Activated T-helper 9 cell treated with anti-CD3 and anti-CD28 coated beads, Interleukin-2, amount 50 U/mL, for 16 hours (primary cell): ENCODE measurements at places on chromosomes 1 and 21.

- DNase-seq: no peak
These were observed 20.7 kb upstream of the GJA5 start for GRCh38 chr1:147781056-147781471.

- DNase-seq: no peak
These were observed 48.1 kb downstream of the MATN1 start for GRCh38 chr1:30675289-30675688.

- DNase-seq: no peak
These were observed 3.2 kb upstream of the NPL start for GRCh38 chr1:182786223-182786994.

DNA sequence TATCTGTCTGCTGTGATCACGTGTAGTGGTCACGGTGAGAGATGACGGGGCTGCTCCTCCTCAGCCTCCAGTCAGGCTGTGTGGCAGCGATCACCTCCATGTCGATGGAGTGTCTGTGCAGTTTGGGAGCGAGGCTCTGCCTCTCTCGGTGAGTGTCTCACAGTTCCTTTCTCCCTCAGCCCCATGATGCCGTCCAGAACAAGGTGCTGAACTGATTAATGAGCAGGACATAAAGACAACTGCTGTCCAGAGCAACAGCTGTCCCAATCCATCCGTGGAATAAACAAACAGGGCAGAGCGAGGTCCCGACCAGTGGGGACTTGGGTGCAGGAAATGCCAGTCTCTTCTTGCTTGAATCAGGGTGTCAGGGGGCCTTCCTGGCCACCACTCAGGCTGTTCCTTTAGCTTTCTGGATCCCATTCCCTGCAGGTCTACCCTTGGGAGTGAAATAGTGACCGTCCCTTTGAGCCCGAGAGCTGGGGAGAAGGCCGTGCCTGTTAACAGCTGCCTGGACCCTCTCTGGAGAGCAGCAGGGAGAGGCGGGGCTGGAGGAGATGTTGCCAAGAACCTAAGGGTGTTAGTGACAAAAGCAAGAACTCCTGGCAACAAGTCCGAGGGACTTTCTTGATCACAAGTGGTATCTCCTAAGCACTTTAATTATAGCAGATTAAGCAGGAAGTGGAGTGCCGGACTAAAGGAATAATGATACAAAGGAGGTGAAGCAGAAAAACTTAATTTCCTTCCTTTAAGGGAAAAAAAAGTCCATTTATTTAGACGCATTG lies 443.9 kb downstream of the KIF26B start:
- no peak for DNase-seq

DNA sequence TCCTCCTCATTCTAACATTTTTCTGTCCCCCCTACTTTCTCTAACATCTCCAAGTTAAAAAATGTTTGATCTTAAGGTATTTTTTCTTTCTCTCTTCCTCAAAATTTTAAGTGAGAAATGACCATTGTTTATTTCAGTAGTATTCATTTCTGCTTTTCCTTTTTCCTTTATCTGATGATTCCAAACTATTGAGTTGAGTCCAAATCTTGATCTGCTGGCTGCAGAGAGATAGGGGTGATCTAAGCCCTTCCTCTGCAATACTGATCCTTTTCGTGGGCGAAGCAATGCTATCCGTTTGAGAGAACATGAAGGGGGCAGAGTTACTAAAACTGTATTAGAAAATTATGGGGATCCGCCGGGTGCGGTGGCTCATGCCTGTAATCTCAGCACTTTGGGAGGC lies 516 bp upstream of the NMNAT2 start:
- no peak for DNase-seq

- no peak for DNase-seq
These were observed 8.3 kb upstream of the LGALS8 start for GRCh38 chr1:236515443-236515958.

GRCh38 chr1:116323491-116323890 lies 49.6 kb upstream of the ATP1A1 start:
- no peak for DNase-seq

DNA sequence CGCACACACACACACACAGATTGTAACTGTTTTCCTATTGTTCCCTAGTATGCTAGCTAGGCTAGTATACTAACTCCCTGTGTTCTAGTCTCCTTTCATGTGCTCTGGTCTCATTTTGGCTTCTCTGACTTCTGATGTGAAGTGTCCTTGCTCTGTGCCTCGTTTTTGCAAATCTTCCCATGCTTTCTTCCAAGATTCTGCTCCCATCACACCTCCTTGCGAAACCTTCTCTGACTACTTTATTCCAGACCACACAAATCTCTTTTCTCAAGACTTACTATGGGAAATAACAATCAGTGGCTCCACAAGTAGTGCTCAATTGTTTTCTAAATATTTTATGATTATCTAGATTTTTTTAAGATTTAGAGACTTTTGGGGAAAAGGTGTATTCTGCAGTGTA lies 10.3 kb downstream of the PRRX1 start:
- DNase-seq: no peak

DNA sequence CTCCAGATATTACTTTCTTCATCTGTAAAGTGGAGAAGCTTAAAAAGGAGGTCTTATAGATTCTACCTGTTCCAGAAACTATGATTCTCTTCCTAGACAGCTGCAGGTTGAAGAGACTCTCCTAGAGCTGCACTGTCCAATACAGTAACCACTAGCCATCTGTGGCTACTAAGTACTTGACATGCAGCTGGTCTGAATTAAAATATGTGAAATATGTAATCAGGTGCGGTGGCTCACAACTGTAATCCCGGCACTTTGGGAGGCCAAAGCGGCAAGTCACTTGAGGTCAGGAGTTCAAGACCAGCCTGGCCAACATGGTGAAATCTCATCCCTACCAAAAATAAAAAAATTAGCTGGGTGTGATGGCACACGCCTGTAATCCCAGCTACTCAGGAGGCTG lies 15.8 kb downstream of the APP start:
- DNase-seq: no peak

- DNase-seq: no peak
These were observed 21.9 kb downstream of the GPR52 start for GRCh38 chr1:174469687-174470086.

DNA sequence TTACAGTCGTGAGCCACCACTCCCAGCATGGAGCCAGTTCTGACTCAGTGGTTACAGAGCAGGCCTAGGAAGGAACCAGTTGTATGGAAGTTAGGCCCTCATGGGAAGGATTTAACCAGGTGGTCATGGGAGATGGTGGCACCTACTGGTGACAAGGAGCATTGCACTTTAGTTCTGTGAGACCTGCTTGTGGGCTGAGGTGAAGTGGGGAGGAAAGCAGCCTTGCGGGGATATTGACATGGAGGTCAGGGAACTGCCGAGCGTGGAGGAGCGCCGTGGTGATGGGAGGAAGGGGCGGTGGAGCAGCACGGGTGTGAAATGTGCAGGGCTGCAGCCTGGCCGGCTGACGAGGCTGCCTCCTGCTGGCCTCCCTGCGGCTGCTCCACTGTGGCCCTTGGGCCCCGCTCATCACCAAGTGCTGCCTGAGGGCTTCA lies 100.4 kb downstream of the GALNT2 start:
- peak; percentile 2 for DNase-seq

- no peak for DNase-seq
These were observed 12.4 kb downstream of the TFF3 start for GRCh38 chr21:42302794-42303193.

GRCh38 chr1:57222307-57222706 lies 201.6 kb downstream of the DAB1 start:
- DNase-seq: no peak

DNA sequence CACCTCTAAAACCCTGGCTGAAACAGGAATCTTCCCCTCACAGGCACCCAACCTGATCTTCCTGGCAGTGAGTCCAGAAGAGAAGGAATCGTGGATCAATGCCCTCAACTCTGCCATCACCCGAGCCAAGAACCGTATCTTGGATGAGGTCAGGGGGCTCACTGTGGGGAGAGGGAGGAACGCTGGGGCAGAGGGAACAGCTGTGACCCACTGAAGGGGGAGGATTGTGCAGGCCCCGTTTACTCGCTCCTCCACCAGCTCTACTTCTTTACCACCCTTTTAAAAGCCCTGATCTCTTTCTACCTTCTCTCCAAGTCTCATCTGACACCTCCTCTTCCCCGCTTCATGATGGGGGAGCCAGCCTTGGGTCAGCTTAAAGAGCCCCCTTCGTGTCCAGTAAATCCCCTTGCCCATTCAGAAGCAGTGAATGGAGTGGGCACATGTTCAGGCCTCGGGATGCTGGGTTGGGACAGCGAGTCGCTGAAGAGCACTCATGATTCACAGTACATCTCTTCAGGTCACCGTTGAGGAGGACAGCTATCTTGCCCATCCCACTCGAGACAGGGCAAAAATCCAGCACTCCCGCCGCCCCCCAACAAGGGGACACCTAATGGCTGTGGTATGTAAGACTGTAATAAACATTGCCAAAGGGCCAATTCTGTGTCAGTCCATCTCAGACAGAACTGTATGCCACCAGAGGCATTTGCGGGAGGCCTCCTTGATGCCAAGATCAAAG lies 7.3 kb downstream of the PLEKHO1 start:
- no peak for DNase-seq

DNA sequence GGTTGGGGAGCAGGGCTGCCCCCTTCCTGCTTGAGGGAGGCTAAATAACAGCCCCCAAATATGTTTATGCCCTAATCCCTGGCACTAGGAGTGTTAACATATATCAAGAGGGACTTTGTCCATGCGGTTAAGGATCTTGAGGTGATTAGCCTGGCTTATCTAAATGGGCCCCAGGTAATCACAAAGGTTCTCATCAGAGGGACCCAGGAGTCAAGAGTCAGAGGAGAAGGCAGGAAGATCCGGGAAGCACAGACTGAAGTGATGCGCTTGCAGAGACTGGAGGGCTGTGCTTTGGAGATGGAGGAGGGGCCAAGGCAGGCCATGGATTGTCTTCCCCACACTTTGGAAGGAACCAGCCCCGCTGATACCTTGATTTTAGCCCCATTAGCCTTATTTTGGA lies 86.4 kb downstream of the IER5 start:
- no peak for DNase-seq

GRCh38 chr1:200296091-200296661 lies 113.7 kb downstream of the ZNF281 start:
- DNase-seq: no peak

GRCh38 chr1:167899253-167899681 lies 14.7 kb downstream of the ADCY10 start:
- DNase-seq: no peak

GRCh38 chr1:207965392-207966387 lies 54.8 kb upstream of the CD34 start:
- no peak for DNase-seq

DNA sequence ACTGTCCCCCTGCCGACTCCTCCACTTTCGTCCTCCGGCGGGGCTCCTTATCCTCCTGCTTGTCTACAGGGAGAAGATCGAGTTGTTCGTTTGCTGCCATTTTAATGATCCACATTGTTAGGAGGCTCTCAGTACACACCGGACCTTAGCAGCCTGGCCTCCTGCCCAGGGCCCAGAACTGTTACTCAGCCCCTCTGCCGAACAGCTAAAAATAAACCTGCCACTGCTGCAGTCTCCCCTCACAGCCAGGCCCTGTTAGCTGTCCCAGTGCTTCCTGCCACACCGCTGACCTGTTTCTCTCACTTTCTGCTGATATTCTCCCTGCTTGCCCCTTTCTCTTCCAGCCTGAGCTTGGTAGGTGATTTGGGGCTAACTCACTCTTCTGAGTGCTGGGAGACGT lies 8.3 kb downstream of the MAPKAPK2 start:
- no peak for DNase-seq

- DNase-seq: no peak
These were observed 16.9 kb downstream of the GRHL3 start for GRCh38 chr1:24336075-24336474.

GRCh38 chr1:160758521-160758920 lies 19.5 kb downstream of the SLAMF7 start:
- DNase-seq: no peak

DNA sequence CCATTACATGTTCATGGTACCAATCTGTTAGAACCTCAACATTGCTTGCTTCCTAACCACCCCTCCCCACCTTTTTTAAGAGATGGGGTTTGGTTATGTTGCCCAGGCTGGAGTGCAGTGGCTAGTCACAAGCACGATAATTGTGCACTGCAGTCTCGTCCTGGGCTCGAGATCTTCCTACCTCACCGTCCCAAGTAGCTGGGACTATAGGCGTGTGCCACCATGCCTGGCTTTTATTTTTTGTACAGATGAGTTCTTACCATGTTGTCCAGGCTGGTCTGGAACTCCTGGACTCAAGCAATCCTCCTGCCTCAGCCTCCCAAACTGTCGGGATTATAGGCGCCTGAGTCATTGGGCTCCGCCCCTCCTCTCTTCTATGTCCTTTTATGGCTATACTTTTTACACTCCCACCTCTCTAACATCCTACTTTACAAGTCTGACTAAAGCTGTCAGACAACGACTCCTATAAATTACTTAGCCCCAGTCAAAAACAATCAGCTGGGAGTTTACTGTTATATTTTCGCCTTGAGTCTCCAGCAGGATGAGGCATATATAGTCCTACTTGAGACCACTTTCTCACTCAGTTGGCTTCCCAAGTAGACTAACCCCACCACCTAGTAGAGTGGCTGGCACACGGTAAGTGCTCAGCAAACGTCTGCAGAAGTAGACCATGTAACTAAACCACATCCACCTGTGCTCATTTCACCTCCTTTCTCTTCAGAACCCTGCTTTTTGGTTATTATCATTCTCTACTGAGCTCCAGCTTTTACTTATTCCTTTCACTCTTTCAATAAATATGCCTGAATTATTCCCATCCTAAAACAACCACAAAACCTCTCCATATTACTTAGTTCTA lies 13.8 kb downstream of the ENSA start:
- DNase-seq: no peak

DNA sequence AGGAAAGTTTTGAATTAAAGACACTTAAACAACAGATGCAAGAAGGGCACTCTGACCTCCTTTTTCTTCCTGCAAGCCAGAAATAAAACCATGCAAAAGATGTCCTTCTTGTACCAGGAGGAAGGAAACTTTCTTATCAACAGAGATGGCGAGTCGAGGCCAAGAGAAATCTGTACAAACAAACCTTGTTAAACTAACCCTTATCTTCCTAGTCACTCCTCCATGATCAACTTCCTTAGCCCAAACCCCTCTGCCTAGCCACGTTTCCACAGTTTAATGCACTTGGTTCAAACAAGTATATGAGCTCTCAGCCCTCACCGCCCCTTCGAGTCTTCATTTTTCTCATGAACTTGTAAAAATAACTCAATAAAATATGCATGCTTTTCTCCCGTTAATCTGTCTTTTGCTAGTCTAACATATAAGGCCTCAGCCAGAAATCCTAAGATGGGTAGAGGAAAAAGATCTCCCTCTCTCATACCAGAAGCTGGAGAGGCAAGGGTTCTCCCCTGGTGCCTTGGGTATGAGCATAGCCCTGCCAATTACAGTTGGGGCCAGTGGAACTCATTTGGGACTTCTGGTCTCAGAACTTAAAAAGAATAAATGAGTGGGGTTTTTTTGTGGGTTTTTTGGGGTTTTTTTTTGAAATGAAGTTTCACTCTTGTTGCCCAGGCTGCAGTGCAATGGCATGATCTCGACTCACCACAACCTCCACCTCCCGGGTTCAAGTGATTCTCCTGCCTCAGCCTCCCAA lies 141.7 kb upstream of the SOD1 start:
- no peak for DNase-seq

DNA sequence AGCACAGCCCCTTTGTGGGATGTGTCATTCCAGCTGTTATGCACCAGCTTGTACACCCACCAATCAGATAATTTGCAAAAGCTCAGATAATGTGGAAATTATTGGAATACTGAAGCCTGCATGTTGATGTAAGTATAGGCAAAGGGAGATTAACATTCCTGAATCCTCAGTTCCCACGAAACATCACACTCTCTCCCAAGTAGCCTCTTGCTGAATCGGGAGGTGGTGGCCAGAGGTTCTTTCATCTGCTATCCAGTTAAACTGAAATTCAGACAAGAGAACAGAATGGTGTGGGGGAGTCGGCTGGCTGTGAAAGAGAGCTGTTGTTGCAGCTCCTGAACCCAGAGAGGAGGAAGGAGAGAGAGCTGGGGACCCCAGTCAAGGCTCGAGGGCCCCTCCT lies 170.9 kb downstream of the ZBTB18 start:
- no peak for DNase-seq
